ENCODE measurements at places on chromosomes 5 and 9.
A peak's percentile ranks its signal among the peaks of the same experiment; 100 is the strongest.

- peak; percentile 72 for DNase-seq
Observed at GRCh38 chr5:107388141-107388861, 282.4 kb downstream of the EFNA5 start.

DNA sequence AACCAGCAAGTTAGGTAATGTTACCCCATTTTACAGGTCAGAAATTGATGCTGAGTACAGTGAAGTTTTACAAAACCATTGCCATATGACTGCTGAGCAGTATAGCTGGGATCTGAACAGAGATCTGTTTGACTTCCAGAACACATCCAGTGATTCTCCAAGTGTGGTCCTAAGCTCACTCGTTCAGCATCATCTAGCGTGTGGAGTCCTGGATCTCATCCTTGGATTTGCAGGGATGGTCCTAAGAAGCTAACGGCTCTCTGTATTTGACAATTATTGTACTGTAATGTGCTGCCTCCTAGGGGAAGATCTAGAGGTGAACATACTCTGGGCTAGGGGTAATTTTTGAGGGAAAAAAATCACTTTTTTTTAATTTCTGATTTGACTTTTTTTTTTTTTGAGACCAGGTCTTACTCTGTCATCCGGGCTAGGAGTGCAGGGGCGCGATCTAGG lies 1.4 kb downstream of the SLC26A2 start:
- peak; percentile 80 for DNase-seq

GRCh38 chr9:90986161-90986560 lies 184.5 kb downstream of the SYK start:
- DNase-seq, result no peak

DNA sequence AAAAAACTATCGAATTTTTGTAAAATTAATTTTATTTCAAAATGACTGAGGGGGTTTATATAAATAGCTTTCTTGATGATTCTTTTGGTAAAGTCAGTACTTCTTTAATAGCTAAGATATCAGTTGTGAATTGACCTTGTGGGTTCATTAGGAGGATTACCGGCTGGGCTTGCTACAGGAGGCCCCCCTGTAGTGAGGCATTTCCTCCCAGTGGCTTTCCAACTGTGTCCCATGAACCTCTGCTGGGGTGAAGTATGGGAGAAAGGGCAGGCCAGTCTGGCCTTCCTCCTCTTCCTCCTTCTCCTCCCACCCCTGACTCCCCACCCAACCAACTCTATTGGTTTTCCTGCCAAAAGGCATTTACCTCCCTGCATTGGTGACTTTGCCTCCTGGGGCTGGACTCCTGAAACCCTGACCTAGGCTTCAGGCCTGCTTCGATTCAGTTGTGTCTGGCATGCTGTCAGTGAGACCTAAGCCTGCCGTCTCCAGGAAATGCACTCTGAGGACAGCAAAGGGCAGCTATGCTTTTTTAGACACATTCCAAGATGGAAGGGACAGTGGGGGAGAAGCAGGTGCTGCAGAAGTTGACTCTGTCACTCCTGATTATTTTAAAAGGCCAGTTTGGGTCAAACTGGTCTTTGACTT lies 144.8 kb downstream of the HSPA4 start:
- no peak for DNase-seq

DNA sequence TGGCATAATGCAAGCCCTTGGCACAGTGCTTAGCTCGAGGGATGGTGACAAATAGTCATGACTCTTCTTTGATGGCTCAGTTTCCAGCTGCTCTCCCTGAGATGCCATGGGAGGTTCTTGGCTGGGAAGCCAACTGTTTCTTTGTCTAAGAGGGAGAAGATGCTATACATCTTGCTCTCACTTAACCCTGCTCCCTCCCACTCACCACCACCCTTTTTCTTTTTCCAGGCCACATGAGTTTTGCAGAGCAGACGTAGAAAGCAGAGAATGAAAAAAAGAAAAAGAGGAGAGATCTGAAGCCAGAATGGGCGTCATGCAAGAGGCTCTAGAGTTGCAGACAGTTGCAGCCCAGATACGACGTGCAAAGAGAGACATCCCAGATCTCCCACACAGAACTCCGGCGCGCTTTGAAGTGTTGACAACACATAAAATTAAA lies 160.5 kb downstream of the FGF18 start:
- DNase-seq, result no peak

DNA sequence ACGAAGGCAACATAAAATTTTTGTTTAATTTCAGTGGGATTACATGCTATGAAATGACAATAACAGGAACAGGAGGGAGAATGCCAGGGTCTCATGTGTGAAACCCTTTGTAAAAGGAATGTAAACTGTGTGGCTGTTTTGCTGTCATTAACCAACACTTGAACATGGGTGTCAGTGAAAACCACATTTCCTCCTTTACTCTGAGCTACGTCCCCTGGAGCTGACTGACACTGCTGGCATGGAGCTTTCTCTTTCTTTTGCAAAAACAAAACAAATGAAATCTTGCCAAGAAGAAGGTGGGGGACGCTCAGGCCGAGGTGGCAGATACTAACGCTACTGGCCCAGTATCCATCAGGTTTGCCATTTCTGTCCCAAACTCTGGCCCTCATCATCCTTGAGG lies 121.4 kb downstream of the DMRT2 start:
- DNase-seq, result no peak

GRCh38 chr5:90912476-90912875 lies 353.9 kb downstream of the ADGRV1 start:
- DNase-seq, result no peak

DNA sequence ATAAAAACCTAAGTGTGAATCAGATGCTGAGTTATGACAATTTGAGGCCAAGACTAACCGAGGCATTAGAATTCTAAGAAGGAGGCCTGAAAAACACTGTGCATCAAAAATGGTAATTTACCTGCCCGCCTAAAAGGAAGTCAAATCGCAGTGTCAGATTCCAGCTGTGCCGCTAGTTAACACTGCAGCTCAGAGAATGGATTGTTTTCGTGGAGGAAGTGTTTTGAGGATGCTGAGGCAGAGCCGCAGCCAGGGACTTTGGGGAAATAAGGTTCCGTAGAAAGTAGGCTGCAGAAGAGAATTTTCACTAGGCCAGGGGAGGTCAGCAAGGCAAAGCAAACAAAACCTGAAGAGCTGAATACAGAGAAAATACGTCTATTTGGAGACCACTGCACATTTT lies 226.4 kb upstream of the ISL1 start:
- no peak for DNase-seq

DNA sequence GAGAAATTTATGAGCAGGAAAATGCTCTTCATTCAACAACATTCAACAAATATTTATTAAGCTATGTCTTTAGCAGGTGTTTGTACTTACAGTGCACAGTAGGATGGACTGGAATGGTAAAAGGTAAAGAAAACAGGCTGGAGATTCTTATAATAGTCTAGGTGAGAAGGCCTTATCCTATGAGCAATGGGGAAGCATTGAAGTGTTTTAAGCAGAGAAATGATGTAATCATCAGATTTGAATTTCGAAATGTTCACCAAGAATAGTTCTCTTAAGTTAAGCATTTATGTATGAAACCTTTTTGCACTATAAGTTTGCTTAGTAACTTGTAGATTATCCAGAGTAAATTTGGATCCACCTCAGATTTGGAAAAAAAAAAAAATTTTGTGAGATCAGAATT lies 209.3 kb downstream of the NR3C1 start:
- DNase-seq, result no peak

DNA sequence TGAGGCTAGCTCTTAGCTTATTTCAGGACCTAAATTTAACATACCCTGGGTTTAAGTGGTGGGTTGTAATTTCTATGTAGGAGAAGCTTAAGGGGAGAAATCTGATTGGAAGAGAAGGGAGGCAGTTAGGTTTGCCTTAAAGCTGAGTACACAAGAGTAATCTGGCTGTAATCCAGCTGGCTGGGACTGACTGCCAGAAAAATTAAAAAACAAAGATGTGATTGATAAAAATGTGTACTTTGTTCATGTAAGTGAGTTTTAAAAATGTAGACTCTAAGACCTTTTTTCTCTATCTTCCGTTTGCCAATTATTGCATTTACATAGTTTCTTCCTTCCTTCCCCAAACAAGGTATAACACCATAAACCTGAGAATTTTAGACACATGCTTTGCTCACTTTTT lies 17.5 kb upstream of the MSMP start:
- DNase-seq, result peak; percentile 52

- no peak for DNase-seq
Observed at GRCh38 chr9:130745829-130746228, 52.2 kb downstream of the EXOSC2 start.
